ENCODE measurements at places on chromosomes 16 and 17.

- no peak for DNase-seq
Observed at GRCh38 chr16:10752843-10753523, 9.3 kb downstream of the NUBP1 start.

GRCh38 chr17:64036198-64036922 is 15.9 kb upstream of the ICAM2 start:
- DNase-seq = no peak

- no peak for DNase-seq
Observed at GRCh38 chr17:6893382-6894205, 62.1 kb upstream of the TEKT1 start.

GRCh38 chr16:27169511-27170071 is 33.7 kb upstream of the KDM8 start:
- DNase-seq = peak; percentile 43

- no peak for DNase-seq
Observed at GRCh38 chr17:27342059-27342458, 48.1 kb downstream of the WSB1 start.

DNA sequence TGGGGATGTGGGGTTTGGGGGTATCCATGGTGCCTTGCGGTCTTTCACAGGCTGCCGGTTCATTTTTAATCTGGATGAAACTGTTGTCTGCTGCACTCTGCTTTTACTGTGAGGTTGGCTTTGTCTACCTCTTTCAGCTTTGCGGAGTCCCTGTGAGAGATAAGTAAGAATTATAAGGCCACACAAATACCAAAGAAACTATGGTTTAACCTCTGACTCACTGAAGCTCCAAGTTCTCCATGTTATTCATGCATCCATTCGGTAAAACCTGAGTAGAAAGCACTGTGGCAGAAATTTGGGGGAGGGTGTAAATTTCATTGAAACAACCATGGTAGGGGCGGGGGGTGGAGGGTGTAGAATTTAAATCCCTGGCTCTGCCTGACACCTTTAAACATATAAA is 30.5 kb downstream of the KIAA0753 start:
- DNase-seq = no peak

GRCh38 chr17:46776298-46777005 is 42.0 kb downstream of the WNT3 start:
- no peak for DNase-seq

GRCh38 chr17:38741921-38742410 is 6.2 kb downstream of the PCGF2 start:
- no peak for DNase-seq

DNA sequence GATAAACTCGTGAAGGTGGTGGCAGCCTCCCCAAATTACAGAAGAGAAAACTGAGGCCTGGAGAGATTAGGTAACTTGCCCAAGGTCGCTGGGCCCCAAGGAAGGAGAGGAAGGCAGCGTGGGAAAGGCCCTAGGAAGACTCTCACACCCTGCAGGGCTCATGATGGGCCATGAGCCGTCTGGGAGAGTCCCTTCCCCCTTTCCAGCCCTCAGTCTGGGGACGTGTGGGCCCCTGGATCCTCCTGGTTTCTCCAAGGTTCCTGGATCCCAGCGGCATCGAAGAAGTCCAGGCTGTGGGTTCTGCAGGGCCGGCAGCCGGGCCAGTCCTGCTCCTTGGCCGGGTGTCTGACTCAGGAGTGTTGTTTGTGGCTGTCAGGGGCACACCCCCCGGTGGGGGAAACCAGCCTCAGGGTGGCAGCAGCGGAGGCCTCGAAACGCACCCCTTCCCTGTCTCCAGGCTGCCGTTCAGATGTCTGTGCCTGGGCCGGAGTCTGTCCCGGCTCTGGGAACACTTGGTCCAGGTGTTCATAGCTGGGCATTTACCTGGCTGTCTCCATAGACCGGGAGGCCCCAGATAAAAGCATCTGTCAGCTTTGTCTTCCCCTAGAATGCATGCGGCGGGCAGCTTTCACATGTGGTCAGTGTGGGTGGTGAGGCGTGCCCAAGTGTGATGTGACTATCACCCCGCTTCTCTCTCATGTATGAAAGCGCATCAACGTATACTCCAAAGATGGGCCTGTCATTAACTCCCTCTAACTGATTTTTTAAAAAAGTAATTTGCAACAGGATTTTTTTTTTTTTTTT is 3.7 kb upstream of the RAP1GAP2 start:
- peak; percentile 69 for DNase-seq

GRCh38 chr17:13491491-13491890 is 110.2 kb downstream of the HS3ST3A1 start:
- DNase-seq = no peak

DNA sequence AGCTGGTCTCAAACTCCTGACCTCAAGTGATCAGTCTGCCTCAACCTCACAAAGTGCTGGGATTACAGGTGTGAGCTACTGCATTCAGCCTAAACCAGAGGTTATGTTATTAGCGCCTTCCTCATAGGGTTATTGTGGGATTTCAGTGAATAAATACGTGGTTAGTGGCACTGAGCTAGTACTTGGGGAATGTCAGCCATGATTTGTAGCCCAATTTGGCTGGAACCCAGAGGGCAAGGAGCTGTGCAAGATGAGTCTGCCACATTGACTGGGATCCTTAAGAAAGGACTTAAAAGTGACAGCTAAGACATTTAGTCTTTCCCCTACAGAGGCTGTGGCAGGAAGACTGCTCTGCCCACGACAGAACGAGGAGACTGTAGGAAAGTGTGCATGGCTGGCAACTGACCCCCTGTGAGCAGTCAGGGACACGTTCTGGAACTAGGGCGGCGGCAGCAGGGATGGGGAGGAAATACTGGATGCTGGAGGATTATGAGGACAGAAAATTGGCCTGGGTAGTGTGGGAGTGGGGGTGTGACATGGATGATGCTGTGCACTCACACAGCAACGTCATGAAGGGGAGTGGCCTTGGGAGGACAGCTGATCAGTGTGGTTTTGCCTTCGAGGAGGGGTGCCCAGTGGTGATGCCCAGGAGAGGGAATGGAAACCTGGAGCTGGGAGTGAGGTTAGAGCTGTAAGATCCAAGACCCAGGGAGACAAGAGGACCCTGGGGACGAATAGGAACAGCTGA is 14.6 kb downstream of the ATP5PD start:
- DNase-seq = no peak

- no peak for DNase-seq
Observed at GRCh38 chr17:17886226-17886625, 49.4 kb upstream of the SREBF1 start.

DNA sequence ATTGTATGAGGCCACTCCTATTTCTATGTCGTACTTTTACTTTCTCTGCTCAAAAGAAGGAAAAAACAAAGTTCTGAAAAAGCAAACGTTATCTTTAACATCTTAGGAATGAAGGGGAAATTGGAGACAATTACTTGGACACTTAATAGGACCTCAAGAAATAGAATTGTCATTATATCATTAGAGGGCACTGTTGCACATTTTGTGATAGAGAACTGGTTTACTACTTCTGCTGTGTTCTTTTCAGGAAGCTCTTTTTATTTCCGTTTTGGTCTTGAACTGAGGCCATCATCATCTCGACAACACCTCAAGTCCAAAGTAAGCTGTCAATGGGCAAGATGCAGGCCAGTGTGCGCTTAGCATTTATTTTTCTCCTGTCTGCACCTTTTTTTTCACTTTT is 14.6 kb downstream of the COG4 start:
- no peak for DNase-seq

DNA sequence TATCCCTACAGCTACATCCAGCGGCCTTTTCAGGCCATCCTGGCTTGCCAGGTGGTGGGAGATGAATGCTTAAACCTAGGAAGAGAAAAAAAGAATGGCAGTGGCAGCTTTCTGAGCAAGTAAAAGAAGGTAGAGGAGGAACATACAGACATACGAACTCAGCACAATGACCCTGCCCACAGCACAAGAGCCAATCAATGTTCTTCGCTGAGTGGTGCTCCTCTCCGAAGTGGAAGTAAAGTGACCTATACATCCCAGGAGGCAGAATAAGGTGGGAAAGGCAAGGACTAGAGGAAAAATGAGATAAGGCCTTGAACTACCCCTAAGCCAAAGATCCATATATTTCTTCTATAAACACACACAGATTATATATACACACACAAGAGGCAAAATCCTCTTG is 28.7 kb downstream of the USP31 start:
- DNase-seq = no peak

- no peak for DNase-seq
Observed at GRCh38 chr17:63693411-63694113, 6.4 kb downstream of the LIMD2 start.
